ENCODE measurements at places on chromosomes 6 and 20.

GRCh38 chr6:165834613-165835259 lies 171.7 kb upstream of the PDE10A start:
- DNase-seq: no peak

- no peak for DNase-seq
Observed at GRCh38 chr20:33460711-33461110, 17.1 kb upstream of the SNTA1 start.

GRCh38 chr20:50536333-50536732 lies 26.1 kb downstream of the PTPN1 start:
- no peak for DNase-seq

GRCh38 chr6:45650524-45651135 lies 272.9 kb upstream of the SUPT3H start:
- no peak for DNase-seq

DNA sequence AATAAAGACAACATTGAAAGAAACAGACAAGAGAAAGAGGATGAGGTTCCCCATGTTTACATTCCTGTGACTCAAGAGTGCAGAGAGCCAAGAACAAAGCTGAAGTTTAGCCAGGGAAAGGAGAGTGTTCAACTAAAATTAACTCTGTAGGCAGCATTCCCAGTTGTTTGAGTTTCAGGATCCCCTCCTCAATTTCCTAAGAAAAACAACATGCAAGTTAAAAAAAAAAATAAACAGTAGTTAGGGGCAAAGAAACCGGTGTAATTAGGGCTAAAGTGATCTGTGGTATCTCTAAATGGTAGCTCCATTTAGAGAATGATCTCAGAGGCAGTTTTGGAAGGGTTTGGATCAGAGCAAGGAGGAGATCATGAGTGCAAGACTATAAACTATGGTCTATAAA lies 30.9 kb upstream of the RAB23 start:
- DNase-seq: no peak

- peak; percentile 23 for DNase-seq
Observed at GRCh38 chr6:46704562-46704961, 16.9 kb downstream of the TDRD6 start.
